Anterior cingulate cortex (tissue), 58 donors: ENCODE measurements at places on chromosomes 16 and 17.

GRCh38 chr17:6823011-6823442 lies 8.5 kb downstream of the TEKT1 start:
- no peak for DNase-seq

GRCh38 chr17:17137731-17138585 lies 68.2 kb downstream of the PLD6 start:
- DNase-seq: no peak

DNA sequence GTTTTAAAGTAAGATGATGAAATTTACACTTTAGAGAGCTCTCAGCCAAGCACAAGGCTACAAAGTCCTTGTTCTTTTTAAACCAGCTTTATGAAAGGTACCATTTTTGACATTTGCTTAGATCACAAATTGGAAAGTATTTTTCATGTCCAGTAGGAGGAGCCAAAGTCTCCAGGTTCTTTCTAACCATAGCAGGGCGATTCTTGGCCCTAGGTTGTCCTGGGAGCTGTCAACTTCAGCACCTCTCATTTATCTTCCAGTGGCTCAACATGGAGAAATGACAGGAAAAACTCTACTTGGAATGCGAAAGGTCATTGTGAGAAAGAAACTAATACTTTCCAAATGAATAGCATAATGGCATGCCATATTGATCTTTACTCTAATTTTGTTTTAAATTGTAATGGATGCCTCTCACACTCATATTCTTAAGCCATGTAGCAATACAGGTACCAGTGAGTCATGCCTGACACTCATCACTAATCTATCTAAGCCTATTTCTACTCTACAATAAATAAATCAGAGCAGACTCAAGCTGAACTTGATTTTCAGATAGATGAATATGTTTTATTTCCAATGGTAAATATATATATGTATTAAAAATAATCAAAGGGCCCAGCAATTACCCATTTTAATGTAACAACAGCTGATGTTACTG lies 919.1 kb upstream of the EEF2KMT start:
- DNase-seq: no peak

DNA sequence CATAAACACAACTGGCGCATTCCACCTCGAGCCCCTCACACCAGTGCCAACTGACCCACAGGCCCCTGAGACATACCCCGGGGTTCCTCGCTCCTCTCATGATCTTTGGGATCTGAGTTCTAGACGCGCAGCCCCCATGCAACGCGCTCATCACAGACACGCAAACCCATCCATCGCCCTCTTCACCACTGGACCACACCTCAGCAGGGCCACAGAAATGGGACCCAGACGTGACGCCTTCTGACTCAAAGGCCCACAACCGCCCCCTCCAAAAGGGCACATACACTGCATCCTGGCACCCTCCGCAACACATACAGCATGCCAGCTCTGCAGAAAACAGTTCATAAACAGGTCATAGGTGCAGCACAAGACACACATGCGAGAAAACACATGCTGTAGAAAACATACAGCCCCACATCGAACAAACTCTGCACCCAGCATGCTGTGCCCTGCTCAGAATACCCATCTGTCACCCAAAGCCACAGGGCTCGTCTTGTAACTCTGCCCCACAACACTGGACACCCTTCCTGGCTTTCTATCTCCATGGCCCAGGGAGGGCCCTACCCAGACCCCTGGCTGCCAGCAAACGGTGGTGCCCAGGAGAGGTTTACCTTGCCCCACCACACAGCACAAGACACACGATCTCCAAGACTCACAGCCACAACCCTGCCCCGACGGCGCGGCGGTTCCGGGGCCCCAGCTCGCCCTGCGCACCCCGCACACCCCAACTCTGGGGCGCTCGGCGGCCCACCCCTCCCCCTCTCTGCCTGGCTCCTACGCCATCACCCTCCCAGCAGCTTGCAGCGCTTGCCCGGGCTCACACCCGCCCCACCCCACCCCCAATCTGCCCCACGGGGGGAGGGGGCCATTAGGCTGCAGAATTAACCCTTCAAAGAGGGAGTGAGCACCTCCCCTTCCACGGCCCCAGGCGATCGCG lies 887 bp downstream of the ZBTB4 start:
- peak; percentile 60 for DNase-seq

DNA sequence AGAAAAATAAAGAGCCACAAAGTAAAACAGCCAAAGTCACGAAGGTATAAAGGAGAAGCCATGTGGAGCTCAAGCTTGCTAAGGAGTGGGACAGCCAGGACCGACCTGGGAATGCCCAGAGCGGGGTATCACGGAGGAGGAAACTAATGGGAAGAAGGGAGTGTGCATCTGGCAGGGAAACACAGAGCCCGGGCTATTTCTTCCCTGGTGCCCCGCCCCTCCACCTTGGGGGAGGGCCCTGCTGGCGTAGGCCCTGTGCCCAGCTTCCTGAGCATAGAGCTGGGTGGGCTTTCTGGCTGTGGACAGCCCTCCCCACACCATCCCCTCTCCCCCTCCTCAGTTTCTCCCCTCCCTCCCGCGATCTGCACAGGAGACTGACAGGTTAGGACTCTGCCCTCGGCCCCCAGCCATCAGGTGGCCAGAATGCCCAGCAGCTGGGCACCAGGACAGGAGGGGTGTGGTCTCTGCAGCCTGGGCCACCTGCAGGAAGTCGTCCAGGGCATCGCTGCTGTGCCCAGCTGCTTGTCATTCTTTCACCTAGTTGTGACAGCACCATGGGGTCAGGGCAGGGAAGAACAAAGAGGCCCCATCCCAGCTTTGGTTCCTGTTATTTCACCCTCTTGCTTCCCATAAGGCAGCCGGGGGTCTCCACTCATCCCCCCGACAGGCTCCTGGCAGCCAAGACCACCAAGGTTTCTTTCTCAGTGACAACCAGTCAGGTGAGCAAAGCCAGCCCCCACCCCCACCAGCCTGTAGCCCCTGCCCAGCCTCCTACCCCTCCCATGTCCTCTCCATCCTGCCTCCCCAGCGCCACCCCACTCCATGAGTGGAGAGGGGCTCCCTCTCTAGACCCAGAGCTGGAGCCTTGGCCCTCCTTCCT lies 7.1 kb upstream of the DCAF7 start:
- DNase-seq: no peak

DNA sequence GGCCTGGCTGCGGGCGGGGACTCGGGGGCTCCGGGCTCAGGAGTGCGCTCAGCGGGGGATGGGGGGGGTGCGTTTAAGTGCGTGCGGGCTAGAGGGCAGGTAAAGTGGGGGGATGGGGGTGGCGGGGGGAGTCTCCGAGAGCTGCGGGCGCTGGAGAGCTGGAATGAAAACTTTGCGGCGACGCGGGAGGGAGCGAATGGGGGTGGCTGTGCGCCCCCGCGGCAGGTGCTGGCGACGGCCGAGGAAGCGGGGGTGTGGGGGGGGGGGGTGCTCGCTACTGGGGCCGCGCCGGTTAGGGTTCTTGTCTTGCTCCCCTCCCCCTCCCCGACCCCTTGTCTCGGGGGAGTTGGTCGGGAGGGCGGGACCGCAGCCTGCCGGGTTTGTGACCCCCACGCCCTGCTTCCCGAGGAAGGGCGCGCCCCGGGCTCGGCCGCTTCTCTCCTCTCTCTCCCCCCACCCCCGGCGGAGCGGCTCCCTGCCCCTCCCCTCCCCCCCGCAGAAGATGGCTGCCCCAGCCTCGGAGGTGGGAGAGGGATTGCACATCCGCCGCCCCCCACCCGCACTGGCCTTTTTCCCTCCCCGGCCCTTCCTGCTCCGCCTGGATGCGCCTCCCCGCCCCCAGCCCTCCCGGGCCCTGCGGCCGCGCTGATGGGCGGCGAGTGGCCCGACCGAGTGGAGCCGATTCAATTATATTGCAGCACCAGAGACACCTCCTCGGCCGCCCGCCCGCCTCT lies 649 bp downstream of the GSE1 start:
- peak; percentile 42 for DNase-seq

DNA sequence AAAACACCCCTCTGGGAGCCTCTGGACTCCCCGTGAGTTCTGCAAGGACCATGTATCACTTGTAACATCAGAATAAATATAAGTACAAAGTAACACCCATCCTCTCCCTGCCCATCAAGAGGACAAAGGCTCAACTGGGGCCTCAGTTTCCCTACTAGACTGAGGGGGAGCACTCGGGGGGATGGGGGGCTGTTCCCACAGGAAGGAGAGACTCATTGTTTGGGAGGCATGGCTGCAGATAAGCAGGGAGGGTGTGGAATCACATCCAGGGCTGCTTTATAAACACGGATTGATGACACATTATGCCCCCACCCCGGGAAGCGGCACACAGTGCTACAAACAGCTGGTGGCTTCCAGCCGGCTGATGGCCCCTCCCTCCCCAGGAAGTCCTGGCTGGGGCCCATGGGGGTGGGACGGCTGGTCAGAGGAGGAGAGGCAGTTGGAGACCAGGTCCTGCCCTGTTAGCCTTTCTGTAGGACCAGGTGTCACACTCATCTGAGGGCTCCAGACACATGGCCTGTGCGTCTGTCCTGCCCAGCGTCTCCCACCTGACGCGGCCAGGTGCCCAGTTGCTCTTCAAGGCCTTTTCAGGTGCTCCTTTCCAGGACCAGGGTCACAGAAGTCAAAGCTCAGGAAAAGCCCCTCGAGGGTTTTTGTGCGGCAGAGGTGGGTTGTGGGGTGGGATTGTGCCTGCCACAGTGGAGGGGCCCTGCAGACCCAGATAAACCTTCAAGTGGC lies 1.3 kb upstream of the MPG start:
- DNase-seq: no peak

DNA sequence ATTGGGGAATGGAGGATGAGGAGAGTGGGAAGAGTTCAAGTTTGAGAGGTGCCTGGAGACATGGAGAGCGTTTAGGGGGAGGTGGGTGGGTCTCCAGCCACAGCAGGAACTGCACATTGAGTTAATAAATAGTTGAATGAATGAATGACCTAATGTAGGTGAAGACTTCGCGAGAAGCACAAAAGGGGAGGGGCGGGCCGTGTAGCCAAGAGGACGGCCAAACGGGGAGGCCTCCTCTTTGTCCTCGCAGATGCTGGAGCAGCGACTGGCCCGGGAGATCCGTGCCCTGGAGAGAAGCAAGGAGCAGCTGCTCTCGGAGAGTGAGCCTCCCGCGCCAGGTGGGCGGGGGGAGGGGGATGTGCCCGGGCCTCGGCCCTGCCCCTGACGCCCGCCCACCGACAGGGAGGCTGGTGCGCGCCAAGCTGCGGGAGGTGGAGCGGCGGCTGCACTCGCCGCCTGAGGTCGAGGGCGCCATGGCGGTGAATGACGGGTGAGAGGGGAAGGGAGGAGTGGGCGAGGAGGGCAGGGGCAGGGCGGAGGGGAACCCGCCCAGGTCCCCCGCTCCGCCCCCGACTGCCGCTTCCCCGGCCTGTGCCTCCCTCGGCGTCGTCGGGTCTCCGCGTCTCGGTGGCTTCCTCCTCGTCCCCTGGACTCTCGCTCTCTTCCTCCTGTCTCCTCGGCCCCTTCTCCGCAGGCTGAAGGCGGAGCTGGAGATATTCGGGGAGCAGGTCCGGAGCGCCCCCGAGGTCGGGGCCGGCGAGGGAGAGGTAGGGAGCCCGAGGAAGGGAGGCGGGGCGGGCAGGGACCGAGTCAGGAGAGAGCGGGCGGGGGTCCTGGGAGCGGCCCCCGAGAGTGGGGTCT lies 12.9 kb downstream of the SYCE1L start:
- DNase-seq: no peak

- no peak for DNase-seq
These were observed 5.0 kb downstream of the CA4 start for GRCh38 chr17:60154616-60155426.

- DNase-seq: no peak
These were observed 62.0 kb downstream of the ENGASE start for GRCh38 chr17:79136596-79136995.

- DNase-seq: no peak
These were observed 353.3 kb downstream of the SEC14L1 start for GRCh38 chr17:77493901-77494663.

- DNase-seq: no peak
These were observed 151.5 kb upstream of the DYNLRB2 start for GRCh38 chr16:80389338-80389737.

DNA sequence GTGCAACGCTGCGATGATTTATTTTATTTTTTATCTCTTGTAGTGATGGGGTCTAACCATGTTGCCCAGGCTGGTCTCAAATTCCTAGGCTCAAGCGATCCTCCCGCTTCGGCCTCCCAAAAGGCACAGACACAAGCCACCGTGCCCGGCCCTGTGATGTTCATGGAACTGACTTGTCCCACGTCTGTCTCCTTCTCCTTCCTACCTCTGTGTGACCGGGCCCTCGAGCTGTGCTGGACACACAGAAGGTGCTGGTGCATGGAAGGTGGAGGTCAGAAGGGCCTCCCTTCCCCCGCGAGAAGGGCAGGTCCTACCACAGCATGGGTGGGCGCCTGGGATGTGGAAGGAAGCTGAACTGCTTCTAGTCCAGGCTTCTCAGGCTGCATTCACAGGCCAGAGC lies 88.0 kb downstream of the SEC14L1 start:
- no peak for DNase-seq

GRCh38 chr16:54062361-54063278 lies 224.0 kb downstream of the IRX3 start:
- no peak for DNase-seq

DNA sequence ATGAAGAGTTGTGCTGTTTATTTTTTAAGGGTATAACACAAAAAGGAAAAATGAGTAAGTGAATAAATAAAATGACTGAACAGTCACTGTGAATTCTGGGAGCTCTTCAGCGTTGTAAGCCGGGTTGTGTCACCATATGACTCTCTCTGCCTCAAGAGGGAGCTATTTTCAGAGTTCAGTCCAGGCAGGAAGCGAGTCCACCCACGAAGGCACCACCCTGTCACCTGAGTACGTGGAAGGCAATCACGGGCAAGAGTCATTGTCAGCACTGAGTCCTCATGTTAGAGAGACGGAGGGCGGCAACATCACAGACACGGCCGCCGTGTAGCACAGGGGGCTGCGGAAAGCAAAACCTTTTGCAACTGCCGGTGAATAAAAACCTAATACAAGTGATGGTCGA lies 227.6 kb downstream of the UTP18 start:
- DNase-seq: no peak

- DNase-seq: no peak
These were observed 47.1 kb downstream of the SPACA3 start for GRCh38 chr17:33038740-33039139.

DNA sequence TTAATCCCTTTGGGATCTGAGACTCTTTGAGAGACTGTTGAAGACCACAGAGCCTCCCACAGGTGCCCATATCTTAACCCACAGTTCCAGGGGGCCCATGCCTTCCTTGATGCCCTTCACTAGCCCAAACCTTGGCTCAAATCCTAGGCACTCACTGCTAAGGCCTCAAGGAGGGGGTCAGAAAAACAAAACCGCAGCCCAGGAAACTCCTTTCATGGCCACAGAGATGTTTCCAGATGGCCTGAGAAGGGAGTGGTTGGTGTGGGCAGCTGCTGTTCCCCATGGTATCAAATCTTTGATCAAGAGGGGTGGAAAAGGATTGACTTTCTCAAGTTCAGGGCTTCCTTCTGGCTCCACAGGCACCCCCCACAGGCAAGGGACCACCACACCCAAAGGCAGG lies 44.7 kb downstream of the CDH1 start:
- DNase-seq: no peak

GRCh38 chr17:19677736-19678379 lies 29.3 kb downstream of the ALDH3A2 start:
- no peak for DNase-seq

DNA sequence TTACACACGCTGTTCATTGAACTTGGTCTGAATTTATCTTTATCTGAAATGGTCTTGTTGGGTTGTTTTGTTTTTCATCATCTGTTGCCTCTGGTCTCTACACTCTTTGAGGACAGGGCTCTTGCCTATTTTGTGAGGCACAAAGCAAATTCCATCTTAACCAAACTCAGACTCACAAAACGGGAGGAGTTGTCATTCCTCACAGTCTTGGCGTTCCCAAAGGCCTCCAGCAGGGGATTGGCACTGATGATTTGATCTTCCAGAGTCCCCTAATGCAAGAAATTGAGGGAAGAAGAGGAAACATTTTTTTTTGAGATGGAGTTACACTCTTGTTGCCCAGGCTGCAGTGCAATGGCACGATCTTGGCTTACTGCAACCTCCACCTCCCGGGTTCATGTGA lies 8.7 kb downstream of the MYH3 start:
- no peak for DNase-seq
